Astrocyte (in vitro differentiated cells and primary cell): ENCODE measurements at places on chromosomes 4 and X. TPM values are rescaled to one million over a fixed set of nuclear protein-coding genes. Genes with fewer than 3 reads are reported as not detected.

GRCh38 chr4:6563935-6564645 is 10.9 kb upstream of the MAN2B2 start:
- no peak for DNase-seq

DNA sequence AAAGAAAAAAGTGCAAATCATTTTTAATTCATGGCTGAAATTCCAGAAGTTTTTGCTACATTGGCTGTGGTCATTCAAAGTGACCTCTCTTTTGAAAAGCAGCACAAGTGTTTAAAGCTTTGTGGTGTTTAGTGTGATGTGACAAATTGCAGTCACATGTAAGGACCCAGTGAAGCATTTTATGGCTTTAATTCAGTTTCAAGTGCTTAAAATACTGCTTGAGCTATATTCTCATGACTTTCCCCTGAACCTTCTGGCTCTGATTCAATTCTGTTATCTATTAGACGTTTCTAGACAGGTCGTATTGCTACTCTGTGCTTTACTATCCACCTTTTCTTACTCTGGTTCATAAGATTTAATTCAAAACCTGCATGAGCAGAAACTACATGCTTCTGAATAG is 105.8 kb downstream of the FAT4 start:
- DNase-seq, result peak; percentile 39

GRCh38 chr4:65472531-65472930 is 197.8 kb downstream of the EPHA5 start:
- no peak for DNase-seq

GRCh38 chr4:128427832-128428366 is 140.3 kb upstream of the PGRMC2 start:
- peak; percentile 84 for DNase-seq

- DNase-seq, result no peak
These were observed 80.2 kb downstream of the ADGRA3 start for GRCh38 chr4:22435652-22436051.

Gene FGFBP1
- total RNA-seq, result not detected in 2 replicates

Gene PAGE2B
- not detected in 2 replicates for total RNA-seq

- peak; percentile 61 for DNase-seq
These were observed 107.0 kb downstream of the IQCM start for GRCh38 chr4:149708513-149709130.

GRCh38 chr4:79823148-79823763 is 249.8 kb downstream of the ANTXR2 start:
- DNase-seq, result peak; percentile 80

Gene TCEAL2
- 1.0 and 1.8 TPM in 2 replicates for total RNA-seq

DNA sequence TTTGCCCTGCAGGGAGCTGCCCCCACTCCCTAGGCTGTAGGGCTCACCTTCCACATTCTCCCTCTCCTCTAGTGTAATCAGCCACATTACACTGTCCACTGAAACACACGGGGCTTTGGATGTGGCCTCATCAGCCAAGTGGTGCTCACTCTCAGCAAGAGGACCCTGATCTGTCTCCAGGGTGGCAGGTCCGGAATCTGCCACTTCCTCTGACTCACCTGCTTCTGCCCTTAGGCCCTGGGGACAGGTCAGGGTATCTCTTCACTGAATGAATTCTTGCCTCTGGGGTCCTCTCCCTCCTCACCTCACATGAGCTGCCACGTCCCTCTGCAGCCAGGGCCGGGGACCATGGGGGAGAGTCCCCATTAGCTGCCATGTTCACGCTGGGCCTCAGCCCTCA is 15.9 kb downstream of the ZNF41 start:
- no peak for DNase-seq

GRCh38 chr4:87067124-87067885 is 132.5 kb downstream of the AFF1 start:
- no peak for DNase-seq
